NCI-H1417 (cell line): ENCODE measurements at places on chromosomes 12 and 14.
A peak's percentile ranks its signal among the peaks of the same experiment; 100 is the strongest.

- DNase-seq, result no peak
Observed at GRCh38 chr12:76697849-76698248, 66.1 kb upstream of the ZDHHC17 start.

DNA sequence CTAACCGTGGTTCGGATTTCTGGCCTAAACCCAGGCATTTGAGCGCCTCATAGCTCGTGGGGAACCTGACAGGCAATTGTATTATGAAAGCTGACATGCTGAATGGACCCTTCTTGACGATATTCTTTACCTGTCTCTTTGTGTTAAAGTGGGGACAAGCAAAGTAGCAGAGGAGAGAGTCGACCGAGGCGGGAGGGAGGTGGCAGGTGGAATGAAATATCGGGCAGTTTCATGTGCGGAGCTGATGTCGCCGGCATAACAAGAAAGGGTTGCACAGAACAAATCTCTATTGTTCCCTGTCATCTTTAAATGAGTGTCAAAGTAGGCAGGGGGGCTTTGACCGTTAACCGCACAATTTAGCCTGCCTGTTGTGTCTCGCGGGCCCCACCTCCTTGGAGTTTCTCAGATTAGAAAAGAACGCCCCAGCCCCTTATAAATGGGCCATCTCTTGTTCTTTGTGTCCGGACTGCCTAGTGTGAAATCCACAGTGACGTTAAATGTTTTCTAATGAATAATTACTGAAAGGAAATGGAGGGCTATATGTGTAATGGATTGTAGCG lies 11.5 kb downstream of the MYO1H start:
- no peak for DNase-seq

- peak; percentile 50 for DNase-seq
Observed at GRCh38 chr14:64680013-64680713, 24.1 kb upstream of the PLEKHG3 start.

DNA sequence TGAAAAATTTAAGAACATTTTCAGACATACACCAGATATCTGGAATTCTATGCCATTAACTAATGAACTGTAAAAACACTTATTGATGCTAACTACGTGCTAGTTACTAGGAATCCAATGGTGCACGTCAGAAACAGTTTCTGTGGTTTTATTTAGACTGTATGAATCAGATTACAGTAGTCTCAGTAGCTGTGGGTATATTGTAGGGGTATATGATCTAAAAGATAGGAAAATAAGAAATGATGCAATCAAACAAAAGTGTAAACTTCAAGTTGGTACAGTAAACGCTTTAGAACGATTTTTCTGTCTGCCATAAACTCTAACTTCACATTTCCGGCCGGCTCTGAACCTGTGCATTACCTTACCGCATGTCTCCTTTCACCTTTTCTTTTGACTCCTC lies 2.3 kb downstream of the ABCC9 start:
- DNase-seq, result no peak

GRCh38 chr12:16893426-16893825 lies 287.5 kb upstream of the LMO3 start:
- no peak for DNase-seq

DNA sequence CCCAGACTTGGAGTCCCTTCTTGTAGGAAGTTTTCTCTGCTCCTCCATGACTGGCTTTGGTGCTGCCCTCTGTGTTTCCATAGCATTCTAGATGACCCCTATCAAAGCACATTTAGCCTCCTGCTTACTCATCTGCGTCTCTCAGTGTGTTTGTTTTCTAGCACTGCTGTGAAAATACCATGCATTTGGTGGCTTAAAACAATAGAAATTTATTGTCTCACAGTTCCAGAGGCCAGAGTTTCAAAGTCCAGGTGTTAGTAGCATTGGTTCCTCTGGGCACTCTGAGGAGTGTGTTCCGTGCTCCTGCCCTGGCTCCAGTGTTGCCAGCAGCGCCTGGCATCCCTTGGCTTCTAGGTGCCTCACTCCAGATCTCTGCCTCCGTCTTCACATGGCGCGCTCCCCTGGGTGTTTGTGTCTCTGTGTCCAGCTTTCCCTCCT lies 86.1 kb downstream of the CACNA1C start:
- DNase-seq, result no peak

DNA sequence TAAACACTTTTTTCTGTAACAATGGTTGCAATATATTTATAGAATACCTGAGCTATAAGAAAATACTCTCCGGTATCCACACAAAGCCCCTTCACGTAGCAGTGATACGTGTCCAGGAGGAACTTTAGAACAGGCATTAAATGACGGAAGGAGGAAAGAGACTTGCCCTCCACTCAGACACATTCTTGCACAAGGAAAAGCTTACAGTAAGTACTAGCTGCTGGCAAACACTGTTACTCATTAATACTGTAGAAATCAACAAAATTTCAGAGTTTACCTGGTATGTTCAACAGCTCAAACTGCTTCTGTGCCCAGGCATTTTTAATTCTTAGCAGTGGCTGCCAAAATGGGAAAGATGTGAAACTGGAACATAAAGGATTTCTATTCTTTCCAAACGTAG lies 41.7 kb downstream of the PRKD1 start:
- DNase-seq, result no peak

DNA sequence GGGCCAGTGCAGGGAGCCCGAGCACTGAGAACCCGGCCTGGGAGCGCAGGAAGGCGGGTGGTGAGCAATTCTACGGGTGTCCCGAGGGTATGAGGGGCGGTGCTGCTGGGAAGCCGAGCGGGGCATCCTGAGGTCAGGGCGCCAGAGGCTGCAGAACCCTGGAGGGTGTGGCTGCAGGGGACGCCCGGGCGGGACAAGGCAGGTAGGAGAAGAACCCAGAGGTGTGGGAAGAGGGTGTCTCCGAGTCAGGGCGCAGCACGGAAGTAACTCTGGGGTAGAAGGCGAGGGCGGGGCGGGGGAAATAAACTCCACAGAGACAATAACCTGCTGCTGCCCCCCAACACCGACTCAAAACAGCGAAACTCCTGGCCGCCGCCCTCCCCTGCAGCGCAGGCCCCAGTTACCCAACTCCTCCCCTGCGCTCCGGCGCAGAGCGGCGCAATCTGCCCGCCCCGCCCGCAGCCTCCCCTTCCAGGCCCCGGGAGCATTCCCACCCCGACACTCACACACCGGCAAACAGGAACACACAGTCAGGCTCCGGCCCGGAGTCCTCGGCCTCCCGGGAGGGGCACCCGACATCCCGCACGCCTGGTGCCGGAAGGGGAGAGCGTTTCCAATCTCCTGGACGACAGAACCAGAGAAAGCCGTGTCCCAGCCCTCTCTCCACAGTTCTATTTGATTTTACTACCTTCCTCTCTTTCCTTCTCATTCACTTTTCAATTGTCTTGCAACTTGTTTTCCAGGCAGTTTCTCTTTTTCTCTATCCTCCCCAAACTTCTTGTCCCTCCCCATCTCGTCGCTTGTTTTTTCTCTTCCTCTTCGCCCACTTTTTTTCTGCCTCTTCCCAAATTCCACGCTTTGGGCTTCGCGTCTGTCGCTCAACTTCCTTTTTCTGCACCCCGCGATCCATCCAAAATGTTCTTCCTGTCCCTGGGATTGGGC lies 2.4 kb downstream of the HRK start:
- peak; percentile 42 for DNase-seq

DNA sequence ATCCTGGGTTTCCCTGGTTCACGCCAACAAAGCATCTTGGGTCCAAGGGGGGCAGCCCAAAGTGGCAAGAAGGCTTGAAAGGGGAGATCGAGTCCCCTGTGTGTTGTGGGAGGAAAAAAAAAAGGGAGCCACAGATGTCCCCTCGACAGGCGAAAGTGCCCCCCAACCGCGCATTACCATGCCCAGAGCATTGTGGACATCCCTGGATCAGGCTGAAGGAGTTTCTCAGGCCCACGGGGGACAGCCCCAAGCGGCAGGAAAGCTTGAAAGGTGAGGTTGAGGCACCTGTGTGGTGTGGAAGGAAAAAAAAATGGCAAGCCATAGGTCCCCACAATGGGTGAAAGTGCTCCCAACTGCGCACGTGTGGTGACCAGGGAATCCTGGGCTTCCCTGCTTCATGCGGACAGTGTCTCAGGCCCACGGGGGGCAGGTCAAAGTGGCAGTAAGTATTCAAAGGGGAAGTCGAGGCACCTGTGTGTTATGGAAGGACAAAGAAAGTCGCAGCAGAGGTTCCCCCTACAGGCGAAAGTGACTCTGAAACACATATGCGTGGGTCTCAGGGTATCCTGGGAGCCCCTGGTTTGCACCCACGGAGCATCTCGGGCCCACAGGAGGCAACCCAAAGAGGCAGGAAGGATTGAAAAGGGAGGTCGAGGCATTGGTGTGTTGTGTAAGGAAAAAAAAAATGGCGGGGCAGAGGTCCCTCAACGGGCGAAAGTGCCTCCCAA lies 580.1 kb downstream of the ALG10 start:
- no peak for DNase-seq

- DNase-seq, result no peak
Observed at GRCh38 chr14:55662752-55663151, 82.7 kb downstream of the KTN1 start.

DNA sequence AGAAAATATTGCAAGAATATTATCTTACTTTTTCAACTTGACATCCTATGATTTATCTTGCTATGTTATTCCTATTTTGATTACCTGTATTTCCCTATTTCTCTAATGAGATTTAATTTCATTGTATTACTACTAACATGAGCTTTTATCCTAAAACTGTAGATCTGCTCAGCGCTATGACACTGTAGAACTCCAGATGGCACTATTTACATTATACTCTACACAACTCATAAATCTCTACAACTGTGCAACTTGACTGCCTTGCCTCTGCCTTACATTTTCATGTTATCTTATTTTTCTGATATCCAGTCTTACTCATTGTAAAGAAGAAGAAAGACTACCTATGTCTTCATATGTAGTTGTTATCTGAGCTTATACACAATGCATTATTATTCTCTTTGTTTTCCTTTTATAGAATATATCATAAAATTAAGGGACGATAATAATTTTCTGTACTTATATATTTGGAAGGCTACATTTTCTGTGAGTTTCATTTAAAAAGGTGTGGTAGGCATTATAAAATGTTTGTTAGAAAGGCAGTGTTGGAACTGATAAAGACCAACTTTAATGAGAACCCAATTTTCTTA lies 24.1 kb downstream of the NUP37 start:
- DNase-seq, result peak; percentile 1
